Nucleus accumbens (tissue), 56 donors: ENCODE measurements at places on chromosomes 7 and 10.

GRCh38 chr10:129955601-129956285 is 8.3 kb downstream of the EBF3 start:
- no peak for DNase-seq

DNA sequence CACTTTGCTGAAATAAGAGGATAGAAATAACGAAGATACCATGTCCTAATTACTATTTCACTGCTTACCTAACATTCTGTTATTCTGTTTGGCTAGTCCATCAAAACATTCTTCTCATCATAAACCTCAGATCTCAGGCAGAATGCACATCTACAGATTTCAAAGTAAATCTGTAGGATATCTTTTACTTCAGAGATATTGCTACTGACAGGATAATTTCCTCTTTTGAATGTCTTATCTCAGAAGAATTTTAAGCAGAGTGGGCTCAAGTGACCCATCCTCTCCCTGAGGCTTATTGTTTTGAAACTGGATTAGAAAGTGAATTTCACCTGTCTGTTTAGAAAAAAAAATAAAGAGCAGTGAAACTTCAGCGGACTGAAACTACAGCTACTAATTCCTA is 83.6 kb downstream of the SEMA3C start:
- DNase-seq = no peak

GRCh38 chr10:75335983-75336382 is 65.6 kb downstream of the ZNF503 start:
- DNase-seq = no peak

GRCh38 chr7:25381818-25382589 is 153.7 kb upstream of the NPVF start:
- DNase-seq = no peak

DNA sequence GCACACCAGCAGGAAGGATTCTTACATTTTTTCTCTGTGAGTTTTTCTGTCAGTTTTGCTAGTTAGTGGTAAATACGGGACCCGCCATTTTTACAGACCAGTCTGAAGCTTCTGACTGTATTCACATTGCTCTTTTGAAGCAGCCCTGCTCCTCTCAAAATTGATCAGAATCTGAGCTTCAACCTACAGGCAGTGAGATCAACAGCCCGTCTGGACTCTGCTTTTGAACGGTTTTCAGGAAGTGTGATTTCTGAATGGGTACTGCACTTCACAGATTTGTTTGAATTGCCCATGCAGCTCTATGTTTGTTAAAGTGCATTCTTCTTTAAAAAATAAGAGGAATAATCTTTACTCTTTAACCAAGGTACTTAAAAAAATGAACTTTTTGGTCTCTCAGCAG is 8.9 kb downstream of the PURB start:
- DNase-seq = no peak
